ENCODE measurements at places on chromosomes 12 and 14.
A peak's percentile ranks its signal among the peaks of the same experiment; 100 is the strongest.

GRCh38 chr12:115945491-115945885 is 332.0 kb downstream of the MED13L start:
- no peak for DNase-seq

DNA sequence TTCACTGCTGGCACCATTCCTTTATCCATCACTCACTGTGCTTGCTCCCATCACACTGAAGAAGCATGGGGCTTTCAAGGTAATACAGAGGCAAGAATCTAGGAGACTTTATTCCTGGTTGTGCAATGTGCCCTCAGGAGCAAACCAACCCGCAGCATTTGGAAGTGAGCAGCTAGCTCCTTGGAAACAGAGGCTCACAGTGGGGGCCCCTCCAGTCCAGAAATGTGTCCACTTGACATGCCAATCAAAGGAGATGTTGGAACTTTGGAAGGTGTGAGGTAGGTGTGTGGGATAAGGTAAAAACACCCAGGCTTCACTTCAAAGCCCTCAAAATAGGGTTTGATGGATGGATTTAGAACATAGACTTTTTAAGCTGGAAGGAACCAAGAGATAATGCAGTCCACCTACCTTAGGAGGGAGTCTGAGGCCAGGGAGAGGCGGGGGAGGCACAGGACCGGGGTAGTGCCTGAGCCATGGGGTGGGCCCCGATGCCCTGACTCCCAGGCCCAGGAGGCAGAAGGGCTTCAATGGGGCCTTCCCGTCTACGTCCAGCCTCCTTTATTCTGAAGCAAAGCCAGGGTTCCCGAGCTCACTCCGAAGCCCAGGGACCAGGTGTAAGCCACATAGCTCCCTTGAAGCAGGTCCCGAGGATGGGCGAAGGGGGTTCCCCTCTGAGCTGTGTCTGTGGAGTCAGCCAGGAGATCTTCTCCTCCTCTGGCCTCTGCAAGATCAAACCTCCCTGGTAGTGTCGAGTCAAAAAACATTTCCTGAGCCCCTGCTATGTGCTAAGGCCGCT is 17.6 kb upstream of the BCL11B start:
- no peak for DNase-seq

- DNase-seq: no peak
Observed at GRCh38 chr12:13465635-13466034, 269.1 kb downstream of the EMP1 start.

GRCh38 chr12:129606239-129606638 is 297.6 kb downstream of the TMEM132D start:
- DNase-seq: no peak

GRCh38 chr12:110804406-110804805 is 42.4 kb upstream of the CCDC63 start:
- no peak for DNase-seq

- no peak for DNase-seq
Observed at GRCh38 chr12:80059102-80059501, 40.2 kb upstream of the OTOGL start.

- no peak for DNase-seq
Observed at GRCh38 chr12:59808317-59808910, 212.6 kb downstream of the SLC16A7 start.

DNA sequence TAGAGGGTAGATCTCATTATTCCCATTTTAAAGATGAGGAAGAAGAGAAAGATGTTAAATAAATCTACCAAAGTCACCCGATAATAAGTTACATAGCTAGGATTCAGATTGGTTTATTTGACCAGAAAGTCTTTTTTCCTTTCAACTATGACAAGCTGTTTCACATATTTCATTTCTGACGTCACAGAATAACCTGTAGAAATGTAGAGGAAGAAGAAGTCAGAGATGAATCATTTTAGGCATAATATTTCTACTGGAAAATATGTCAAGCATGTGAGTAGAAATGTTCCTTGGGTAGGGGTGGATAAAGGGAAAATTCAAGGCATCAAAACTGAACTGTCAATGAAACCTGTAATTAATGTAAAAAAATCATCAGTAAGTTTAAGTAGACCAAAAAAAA is 107.0 kb downstream of the MGST1 start:
- DNase-seq: no peak

GRCh38 chr12:91744597-91744996 is 401.0 kb downstream of the BTG1 start:
- DNase-seq: no peak

DNA sequence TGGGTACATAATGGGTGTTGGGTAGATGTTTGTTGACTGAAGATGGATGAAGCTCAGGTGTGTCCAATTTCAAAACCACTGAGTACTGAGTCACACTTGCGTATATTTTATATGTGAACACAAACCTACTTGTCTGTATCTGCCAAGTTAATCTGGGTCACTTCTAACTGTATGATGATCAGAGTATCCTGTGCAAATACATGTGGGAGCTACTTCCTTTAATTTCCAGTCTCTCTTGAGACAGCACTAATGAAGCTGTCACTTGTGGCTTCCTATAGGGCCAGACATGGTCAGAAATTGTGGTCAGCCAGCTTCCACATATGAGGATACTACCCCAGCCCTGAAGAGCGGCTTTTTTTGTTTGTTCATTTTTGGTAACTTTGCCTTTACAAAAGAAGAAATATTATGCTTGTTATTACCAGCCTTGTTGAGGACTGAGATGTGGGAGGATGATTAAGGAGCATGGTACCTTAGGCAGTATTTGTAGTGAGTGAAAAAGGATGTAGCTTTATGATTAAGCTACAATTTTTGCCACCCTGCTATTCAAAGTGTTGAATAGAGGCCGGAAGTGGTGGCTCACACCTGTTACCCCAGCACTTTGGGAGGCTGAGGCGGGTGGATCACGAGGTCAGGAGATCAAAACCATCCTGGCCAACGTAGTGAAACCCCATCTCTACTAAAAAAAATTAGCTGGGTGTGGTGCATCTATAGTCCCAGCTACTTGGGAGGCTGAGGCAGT is 32.4 kb downstream of the PLXNC1 start:
- no peak for DNase-seq

DNA sequence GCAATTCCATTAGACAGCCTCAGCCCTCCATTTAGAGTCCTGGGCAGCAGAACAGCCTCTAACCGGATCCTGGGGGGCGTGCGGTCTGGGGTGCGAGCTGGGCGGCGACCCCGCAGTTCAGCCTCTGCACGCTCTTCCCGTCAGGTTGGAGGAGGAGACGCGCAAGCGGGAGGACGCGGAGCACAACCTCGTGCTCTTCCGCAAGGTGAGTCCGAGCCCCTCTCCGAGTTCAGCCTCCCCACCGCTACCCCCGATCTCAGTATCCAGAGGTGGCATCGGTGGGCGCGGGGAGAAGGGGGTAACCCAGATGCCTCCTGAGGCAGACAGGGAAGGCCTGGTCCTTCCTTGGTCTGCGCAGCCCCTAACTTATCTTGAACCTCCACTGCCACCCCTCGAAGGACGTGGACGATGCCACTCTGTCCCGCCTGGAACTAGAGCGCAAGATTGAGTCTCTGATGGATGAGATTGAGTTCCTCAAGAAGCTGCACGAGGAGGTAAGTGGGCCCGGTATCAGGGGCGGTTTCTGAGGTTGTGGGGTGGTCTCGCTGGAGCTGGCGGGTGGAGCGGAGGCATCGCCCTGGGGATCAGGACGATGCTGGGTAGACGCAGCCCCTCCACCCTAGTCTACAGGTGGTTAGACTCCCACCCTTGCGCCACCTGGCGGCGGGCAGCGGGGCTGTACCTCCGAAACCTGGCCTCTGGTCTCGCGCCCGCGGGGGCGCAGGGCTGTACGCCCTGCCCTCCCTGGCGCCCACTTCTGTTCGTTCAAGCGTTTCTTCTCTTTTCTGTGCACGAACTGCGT is 1.3 kb downstream of the PRPH start:
- DNase-seq: peak; percentile 49

GRCh38 chr12:53560912-53561589 is 53.8 kb upstream of the NPFF start:
- no peak for DNase-seq

GRCh38 chr12:123849517-123849916 is 87.4 kb downstream of the DNAH10 start:
- DNase-seq: no peak

DNA sequence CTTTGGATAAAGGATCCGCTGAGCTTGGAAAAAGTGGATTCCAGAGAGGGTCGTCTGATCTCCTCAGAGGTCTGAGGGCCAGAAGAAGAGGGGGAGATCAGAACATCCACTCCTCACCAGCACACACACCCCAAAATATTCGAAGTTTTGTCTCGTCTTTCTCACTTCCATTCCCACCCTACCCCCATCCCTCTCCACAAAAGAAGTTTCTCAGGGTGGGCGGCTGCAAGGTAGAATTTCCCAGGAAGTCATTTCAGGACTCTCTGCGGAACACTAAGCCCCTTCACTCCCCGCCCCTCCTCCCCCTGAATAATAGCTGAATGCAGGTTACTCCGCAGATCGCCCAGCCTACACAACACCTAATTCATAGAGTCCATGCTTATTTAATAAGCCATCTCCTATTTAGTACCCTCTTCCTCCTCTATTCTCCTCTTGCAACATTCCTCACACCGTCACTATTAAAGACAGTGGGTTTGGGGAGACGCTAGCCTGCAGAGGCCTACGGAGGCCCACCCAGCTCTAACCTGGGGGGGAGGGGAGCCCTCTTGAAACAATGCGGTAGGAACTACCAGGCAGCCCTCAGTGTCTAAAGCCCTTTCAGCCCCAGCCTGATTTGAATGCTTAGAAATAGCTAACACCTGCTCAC is 649 bp upstream of the SALL2 start:
- no peak for DNase-seq

DNA sequence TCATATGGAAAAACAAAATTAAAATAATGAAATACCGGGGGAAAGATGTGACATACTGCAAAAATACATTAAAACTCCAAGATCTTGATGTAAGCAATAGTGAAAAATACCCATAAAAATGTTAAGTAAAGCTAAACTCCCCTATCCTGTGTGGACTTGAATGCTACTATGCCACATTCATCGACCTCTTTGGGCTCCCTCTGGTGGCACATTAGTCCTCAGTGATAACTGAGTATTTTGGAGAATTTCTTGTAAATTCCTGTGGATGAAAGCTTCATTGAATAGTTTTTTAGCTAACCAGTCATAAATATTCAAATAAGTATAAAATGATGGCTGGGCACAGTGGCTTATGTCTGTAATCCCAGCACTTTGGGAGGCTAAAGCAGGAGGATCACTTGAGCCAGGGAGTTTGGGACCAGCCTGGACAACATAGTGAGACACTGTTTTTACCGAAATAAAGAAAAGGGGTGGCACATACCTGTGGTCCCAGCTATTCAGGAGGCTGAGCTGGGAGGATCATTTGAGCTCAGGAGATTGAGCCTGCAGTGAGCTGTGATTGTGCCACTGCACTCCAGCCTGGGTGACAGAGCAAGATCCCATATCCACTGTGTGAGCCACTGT is 42.4 kb upstream of the SGPP1 start:
- peak; percentile 9 for DNase-seq

GRCh38 chr12:105110851-105111250 is 3.3 kb downstream of the WASHC4 start:
- no peak for DNase-seq

GRCh38 chr12:89863493-89863938 is 154.9 kb upstream of the ATP2B1 start:
- DNase-seq: peak; percentile 37

GRCh38 chr12:106886932-106887331 is 68.8 kb upstream of the TMEM263 start:
- no peak for DNase-seq

- no peak for DNase-seq
Observed at GRCh38 chr12:110234755-110235154, 46.3 kb upstream of the ATP2A2 start.
